Foreskin keratinocyte (primary cell): ENCODE measurements at places on chromosomes 12 and 14.

GRCh38 chr14:80850197-80850814, 91.2 kb downstream of the CEP128 start:
- DNase-seq, result peak; percentile 27

GRCh38 chr14:99899578-99900178, 106.5 kb downstream of the EML1 start:
- no peak for DNase-seq

- no peak for DNase-seq
These were observed 967.9 kb upstream of the SEL1L start for GRCh38 chr14:82501554-82501953.

DNA sequence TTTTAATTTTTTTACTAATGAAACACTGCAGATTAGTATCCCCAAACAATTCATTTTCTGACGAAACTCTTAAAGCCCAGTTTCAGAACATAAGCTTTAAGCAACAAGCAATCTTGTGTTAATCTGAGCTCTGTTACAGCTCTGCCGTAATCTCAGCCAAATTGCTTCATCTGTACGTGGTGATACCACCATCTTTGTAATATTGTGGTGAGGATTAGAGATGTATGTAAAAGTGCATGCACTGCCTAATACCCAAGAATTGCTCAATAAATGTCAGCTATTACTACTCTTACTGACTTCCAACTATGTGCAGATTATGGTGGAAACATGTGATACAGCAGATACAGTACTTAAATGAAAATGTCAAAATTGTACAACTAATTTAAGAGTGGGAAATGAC, 1.8 kb downstream of the AKAP5 start:
- DNase-seq, result no peak

DNA sequence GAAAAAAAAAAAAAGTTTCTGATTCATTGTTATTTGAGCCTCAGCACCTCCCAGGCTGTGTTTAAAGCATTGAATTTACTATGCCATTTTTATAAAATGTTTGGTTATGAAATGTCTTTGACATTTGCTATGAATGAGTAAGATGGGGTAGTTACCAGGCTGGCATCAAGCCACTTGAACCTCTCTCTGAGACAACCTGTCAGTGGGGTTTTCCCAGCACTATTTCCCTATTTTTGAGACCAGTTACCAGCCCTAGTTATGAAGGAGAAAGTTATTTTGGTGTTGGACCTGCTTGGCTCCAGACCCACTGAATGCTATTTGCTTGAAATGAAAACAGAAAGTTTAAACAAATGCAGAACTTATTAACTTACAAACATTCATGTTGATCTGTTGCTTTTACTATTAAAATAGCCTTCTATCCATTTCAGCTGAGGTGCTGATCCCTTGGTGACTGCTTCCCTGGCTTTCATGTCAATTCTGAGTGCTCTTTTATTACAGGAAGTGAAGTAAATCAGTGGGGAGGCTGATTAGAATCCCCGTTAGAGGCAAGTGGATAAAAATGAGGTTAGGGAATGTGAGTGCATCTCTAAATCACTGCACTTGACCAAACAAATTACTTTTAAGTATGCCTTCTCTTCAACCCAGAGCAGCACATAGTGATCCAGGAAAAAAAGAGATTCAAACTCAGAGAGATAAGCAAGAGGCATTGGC, 37.8 kb downstream of the LLPH start:
- DNase-seq, result peak; percentile 73

DNA sequence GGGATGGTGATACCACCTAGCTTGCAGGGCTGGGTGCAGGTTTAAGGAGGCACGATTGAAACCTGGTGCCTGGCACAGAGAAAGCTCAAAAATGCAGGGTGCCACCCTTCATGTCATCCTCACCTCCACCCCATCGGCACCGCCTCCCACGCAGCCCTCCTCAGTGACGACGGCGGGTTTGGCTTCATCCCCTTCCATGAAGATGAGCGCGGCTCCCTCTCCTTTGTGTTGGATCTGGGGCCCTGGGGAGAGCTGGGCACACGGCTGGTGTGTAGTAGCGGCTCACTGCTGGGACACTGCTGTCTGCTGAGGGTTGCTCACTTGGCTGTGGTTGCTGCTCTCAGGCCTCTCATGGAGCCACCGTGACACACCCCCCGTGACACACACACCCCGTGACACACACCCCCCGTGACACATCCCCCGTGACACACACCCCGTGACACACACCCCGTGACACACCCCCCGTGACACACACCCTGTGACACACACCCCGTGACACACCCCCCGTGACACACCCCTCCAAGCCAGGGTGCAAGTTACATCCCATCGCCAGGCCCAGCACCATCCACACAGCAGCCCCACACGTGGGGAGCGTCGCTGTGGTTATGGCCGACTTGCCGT, 42.9 kb upstream of the FZD10 start:
- DNase-seq, result peak; percentile 60

GRCh38 chr12:3246253-3246652, 169.1 kb downstream of the TSPAN9 start:
- DNase-seq, result no peak

GRCh38 chr14:32341947-32342846, 13.1 kb downstream of the AKAP6 start:
- DNase-seq, result peak; percentile 100

- DNase-seq, result peak; percentile 58
These were observed 65.1 kb downstream of the CRADD start for GRCh38 chr12:93742110-93742934.

GRCh38 chr12:52473768-52474167, at the start of gene KRT6C:
Gene KRT6C (minus strand): TSS chr12:52473805. CDS start chr12:52473737, 68 bp downstream.
- DNase-seq, result peak; percentile 91

- no peak for DNase-seq
These were observed 2.9 kb downstream of the MMP17 start for GRCh38 chr12:131830914-131831571.

DNA sequence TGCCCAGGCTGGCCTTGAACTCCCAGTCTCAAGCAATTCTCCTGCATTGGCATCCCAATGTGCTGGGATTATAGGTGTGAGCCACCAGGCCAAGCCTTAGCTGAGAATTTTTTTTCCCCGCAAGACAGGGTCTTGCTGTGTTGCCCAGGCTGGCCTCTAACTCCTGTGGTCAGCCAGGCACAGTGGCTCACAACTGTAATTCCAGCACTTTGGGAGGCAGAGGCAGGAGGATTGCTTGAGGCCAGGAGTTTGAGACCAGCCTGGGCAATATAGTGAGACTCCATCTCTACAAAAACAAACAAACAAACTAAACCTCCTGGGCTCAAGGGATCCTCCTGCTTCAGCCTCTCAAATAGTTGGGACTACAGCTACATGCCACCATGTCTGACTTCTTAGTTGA, 27.3 kb downstream of the DEPDC4 start:
- no peak for DNase-seq
